ENCODE measurements at places on chromosomes 5 and 9.

DNA sequence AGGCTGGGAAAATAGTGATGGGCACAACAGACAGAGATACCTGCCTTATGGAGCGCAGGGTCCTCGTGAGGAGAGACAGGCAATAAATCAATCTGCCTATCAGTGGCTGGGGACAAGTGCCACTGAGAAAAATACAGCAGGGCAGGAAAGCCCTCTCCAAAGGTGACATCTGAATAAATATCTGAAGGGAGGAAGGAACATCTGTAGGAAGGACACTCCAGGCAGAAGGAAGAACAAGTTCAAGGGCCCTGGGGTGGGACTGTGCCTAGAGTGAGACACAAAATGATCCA lies 53.7 kb upstream of the SLC25A51 start:
- DNase-seq = no peak

GRCh38 chr9:38227061-38227540 lies 158.1 kb upstream of the SHB start:
- peak; percentile 56 for DNase-seq

- DNase-seq = no peak
Measured at GRCh38 chr5:41848983-41849382, 21.2 kb downstream of the OXCT1 start.

DNA sequence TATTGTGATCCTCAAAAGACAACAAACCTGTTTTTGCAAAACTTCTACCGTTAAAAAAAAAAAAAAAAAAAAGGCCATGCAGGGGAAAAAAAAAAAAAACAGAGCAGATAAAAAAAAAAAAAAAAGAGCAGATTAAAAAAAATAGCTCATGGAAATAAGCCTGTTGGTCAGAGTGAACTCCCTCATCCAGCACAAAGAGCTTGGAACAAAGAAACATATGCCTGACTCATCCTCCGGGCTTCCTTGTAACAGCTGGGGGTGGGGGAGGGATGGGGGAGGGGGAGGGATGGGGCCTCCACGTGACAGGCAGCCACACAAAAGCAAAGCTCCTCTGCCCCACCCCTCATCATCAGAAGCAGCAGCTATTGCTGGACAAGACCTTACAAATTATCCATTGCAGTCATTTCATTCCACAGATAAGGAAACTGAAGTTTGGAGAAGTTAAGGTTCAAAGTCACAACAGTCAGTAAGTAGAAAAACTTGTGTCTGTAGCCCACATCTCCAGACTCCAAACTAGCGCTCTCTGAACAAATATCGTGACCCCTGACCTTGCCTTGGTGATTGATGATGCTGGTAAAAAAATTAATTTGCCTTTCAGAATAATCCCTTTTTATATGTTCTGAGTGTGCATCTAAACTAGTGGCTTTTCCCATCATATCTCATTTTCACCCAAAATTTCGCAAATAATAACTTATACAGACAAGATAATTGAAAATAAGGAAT lies 38.9 kb downstream of the SLC35D2 start:
- peak; percentile 24 for DNase-seq

DNA sequence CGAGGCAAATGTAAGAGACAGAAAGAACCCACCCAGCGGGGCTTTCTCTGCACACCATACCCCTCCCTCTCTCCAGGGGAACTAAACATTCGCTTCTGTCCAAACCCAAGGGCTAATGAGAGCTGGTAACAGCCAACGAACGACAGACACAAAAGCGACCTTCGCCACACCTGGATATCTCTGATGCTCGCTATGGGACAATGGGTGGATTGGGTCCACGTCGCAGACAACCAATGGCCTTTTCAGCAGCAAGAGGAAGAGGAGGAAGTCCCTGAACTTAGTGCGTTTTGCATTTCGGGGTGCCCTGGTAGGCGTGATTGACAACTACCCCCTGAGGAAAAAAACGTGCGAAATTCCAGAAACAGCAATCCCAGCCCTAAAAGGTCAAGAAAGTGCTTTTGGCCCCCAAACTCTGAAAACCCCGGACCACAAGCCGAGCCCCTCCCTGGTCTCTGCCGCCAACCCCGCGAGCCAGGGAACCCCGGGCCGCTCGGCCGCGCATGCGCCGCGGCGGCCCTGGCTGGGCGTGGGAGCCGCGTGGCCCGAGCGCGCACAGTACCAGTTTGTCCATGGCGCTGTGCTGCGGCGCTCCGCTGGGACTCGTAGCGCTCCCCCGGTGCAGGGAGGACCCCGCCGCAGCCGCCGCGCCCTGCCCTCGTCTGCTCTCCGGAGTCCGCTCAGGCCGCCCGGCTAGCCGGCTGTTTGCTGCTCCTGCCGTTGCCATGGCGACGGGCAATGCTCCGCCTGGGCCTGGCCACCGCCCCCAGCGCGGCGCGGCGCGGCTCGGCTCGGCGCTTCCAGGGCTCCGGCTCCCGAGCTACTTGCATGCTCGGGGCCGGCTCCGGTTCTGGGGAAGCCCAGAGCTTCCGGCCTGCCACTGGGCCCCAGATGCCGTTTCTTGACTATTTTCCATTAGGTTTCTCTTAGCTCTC lies 66.9 kb upstream of the DNAH5 start:
- DNase-seq = peak; percentile 71

- no peak for DNase-seq
Measured at GRCh38 chr5:107990881-107991810, 320.4 kb upstream of the EFNA5 start.

- no peak for DNase-seq
Measured at GRCh38 chr9:86454701-86455615, 100.7 kb upstream of the TUT7 start.

GRCh38 chr5:38344891-38345290 lies 86.5 kb downstream of the EGFLAM start:
- no peak for DNase-seq

DNA sequence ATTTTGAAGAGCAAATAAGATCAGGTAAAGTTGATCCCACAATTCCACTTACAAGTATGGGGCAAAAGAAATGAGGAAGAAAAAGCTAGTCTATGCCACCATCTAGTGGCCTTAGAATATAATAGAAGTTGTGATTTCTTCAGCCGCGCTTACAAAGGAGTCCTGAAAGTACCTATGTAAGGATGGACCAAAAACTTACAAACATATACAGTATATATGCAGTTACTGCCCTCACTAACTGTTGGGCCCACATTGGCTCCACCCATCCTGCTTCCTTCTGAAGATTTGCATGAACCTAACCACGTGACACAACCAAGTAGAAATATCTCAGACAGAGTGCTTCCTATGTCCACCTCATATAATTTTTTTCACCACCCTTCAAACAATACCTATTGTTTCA lies 11.7 kb upstream of the OR13D1 start:
- DNase-seq = peak; percentile 58

DNA sequence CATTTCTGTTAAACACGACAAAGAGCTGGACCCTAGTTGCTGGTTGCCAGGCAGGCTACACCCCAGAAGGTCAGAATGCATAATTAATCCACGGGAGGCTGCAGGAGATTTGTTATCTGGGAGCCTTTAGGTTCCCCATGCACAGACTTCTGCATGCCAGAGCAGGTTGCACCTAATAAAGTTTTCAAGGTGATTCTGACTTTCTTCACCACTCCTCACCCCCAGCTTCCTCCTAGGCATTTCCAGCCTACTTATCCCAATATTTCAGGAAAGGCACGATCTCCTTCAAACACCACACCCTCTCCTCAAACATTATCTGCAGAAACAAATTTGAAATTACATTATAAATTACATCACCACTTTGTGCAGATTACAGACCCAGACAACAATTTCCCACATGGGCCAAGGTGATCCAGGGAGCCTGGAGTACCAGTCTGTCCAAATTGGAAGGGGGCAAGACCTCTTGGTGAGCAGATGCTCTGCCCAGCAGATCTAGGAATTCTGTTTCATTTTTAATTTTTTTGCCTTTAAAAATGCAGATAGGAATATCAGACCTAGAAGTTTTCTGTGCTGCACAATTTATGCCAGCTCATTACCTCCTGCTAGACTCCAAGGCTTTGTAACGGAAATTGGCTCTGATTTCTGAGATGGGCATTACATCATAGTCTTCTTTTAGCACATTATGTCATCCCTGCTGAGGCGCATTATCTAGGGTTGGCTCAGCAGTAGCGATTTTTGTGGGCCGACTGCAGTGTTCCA lies 363.4 kb upstream of the SLC30A5 start:
- no peak for DNase-seq

Data from inflammatory macrophage treated with lipopolysaccharide for 1 hour (primary cell).